ENCODE measurements at places on chromosomes 6 and 20.
A peak's percentile ranks its signal among the peaks of the same experiment; 100 is the strongest.

DNA sequence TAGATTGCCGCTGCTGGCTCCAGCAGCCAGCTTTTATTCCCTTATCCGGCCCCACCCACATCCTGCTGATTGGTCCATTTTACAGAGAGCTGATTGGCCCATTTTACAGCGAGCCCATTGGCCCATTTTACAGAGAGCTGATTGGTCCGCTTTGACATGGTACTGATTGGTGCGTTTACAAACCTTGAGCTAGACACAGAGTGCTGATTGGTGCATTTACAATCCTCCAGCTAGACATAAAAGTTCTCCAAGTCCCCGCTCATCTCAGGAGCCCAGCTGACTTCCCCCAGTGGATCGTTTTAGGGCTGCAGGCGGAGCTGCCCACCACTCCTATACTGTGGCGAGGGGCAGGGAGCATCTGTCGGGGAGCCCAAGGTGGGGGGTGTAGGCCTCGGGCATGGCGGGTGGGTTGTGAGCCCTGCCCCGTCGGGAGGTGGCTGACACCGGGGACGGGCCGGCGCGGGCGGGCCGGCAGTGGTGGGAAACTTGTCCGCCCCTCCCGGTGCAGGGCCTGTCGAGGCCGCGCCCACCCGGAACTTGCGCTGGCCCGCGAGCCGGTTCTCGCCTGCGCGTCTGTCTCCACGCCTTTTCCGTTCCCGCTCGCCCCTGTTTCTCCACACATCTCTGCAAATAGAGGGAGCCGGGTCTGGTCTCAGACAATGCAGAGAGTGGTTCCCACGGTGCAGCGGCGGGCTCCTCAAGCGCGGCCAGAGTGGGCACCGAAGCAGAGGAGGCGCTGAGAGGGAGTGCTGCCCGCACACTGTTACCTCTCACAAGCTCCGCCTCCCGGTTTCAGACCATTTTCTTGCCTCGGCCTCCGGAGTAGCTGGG, 86.1 kb upstream of the STMND1 start:
- no peak for DNase-seq

DNA sequence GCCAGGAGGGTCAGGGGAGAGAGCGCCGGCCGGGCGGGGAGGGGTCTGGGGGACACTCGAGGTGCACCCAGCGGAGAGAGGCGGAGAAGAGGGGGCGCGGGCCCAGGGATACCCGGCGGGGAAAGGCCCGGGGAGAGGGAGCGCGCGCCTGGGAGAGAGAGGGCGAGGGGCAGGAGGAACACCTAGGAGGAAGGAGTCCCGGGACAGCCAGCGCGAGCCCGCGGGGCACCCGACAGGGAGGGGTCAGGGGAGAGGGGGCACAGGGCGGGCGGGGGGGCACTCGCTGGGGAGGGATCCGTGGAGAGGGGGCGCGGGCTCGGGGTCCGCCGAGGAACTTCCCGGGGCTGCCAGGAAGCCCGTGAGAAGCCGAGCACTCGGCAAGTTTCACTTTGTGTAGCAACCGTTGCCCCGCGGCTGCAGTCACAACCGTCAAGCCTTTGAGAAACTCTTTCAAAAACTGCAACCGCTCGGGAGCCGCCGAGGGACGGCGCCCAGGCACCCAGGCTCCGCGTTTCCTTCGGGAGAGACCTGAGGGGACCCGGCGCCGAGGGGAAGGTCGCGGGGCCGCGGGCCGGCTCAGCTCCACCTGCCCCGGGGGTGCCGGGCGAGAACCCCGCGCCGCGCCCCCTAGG, 471 bp downstream of the EZR start:
- peak; percentile 33 for DNase-seq

- no peak for DNase-seq
These were observed 424.6 kb upstream of the PTCHD4 start for GRCh38 chr6:48535582-48536009.

DNA sequence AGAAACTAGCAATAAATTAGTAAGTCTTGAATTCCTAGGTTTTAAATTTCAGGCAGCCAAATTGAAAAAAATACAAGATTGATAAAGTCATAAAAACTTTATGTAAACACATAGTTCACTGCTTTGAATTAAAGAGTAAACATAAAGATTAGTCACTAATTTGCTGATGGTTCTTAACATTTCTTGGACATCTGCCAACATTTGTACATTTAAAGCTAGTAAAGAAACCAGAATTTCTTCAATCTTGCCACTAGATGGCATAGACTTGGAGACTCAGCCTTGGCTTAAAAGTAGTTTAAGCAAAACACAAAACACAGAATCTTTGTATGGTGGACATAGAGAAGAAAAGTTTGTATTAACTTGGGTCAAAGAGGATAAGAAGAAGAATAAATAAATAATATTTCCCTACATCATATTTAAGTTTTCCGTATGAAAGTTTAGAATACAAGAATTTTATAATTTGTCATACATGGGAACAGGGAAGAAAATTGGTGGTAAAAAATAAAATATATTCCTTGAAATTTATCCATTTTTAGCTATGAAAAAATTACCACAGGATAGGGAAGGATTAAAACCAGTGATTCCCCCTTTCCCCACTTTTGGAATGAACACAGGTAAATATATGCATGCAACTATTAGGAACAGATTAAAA, 41.7 kb upstream of the FAM135A start:
- DNase-seq = peak; percentile 44
